ENCODE measurements at places on chromosomes 2 and 18.

DNA sequence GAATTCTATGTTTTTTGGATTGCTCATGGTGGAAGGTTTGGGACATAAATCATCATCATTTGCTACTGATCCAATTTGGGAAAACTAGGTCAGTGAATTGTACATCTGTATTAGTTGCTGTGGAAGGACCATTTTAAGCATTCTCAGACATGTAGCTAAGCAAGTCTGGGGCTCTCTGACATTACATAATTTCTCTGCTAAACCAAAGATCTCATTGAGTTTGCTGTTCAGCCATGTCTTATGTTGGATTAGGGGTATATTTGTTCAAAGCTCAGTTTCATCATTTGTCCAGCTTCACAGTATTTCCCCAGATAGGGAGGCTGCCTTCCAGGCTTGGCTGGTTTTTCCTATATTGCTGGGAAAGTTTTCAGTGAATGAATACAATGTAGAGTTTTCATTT lies 399.7 kb downstream of the MTX2 start:
- DNase-seq, result no peak

GRCh38 chr18:74012954-74013630 lies 134.5 kb downstream of the FBXO15 start:
- no peak for DNase-seq

- no peak for DNase-seq
These were observed 13.9 kb downstream of the PELI1 start for GRCh38 chr2:64130333-64130732.

- no peak for DNase-seq
These were observed 20.7 kb downstream of the TOGARAM2 start for GRCh38 chr2:29001806-29002205.

- no peak for DNase-seq
These were observed 301.8 kb downstream of the EXOC6B start for GRCh38 chr2:72524071-72524470.

DNA sequence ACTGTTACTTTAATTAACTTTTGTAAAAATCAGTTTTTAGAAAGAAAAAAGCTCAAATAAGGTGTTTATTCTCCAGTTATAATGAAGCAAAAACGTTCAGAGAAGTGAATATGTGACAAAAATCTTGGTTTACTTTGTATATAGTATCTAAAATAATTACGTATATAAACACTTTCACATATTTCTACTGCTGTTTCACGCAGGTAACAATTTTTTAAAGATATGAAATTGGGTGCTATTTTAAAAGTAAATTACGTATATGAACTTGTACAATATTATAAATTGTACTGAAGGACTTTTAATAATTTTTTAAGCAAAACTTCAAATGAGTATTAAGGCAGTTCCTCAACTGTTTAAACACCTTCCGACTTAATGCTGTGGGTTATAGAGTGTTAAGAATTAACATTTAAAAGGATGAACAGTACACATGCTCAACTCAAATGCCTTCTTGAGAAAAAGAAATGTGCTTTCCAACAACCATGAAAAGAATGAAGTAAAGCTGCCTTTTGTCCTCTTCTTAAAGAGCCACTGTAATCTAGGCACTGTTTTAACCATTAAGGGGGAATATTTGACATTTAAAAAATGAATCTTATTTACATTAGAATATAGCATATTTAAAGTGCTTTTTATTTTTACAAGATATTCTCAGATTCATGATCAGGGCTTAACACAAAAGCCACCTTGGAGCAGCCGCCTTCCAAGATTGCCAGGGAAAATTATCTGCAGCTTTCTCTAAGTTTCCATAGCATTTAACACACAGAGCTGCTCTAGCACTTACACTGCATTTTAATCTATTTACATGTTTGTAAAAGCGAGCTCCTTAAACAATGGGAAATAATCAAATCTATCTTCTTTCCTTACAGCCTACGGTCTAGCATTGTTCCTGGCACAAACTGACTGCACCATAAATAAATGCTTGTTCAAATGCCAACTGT lies 56.5 kb upstream of the CDKL4 start:
- DNase-seq, result no peak

- no peak for DNase-seq
These were observed 364.5 kb upstream of the CDH2 start for GRCh38 chr18:28541276-28541930.

DNA sequence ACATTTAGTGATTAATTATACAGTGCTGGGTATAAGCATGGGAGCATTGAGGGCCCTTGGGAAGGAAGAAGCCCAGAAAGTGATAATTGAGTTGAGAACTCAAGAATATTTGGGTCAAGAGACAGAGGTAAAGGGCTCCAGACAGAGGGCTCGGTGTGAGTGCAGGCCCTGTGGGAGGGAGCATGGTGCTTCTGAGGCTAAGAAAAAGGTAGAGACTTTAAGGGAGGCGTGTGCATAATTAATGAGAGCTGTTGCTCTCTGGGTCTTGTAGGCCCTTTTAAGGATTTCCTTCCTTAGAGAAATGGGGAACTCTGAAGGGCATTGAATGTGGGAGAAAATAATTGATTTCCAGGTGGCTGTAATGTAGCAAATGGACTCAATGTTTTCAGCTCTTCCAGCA lies 735.0 kb upstream of the POU3F3 start:
- no peak for DNase-seq

DNA sequence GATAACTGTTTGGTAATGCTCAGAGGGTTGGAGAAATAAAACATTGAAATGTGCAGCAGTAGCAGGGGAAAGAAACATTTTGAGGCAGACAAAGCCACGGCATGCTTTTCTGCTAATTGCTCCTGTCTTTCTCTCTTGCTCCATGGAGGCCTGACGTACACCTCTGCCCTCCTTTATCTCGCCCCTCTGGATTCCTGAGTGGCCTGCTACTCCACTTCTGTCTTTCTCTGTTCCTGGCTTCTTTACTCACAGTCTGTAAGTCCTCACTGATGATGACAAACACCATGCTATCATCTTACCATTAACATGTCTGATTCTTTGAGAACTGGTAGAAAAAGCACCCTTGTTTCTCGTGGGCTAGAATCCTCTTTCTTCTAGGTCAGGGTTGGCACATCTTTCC lies 392.9 kb downstream of the MEIS1 start:
- no peak for DNase-seq

DNA sequence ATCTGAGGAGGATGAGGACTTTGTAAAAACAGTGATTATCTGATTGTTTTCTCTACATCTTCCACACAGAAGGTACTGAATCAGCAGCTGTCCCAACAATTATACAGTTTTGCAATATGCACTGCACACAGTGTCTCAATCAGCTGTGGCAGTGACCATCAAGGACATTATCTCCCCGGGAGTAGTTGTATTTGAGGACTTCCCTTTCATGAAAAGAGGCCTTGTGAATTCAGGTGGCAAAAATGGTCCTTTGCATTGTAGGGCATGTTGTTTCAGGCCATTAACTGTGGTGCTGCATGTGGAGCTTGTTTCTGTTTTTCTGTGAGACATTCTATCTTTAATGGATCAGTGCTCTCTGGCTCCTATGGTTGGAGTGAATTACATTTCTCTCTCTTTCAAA lies 779.4 kb upstream of the FSHR start:
- no peak for DNase-seq

GRCh38 chr2:12658310-12658945 lies 58.3 kb upstream of the TRIB2 start:
- DNase-seq, result no peak

GRCh38 chr2:209727077-209727476 lies 44.6 kb upstream of the UNC80 start:
- no peak for DNase-seq

- DNase-seq, result no peak
These were observed 880.6 kb downstream of the TSN start for GRCh38 chr2:122636097-122636496.
